Activated CD4-positive, alpha-beta memory T cell treated with anti-CD3 and anti-CD28 coated beads for 36 hours (primary cell): ENCODE measurements at places on chromosomes 2 and 18. TPM values are rescaled to one million over a fixed set of nuclear protein-coding genes. Genes with fewer than 3 reads are reported as not detected.

Gene SIX3
- total RNA-seq, result not detected

Gene ABHD1
- total RNA-seq, result 0.29 TPM

Gene CTAGE1
- not detected for total RNA-seq

Gene RNF152
- 0.12 TPM for total RNA-seq

Gene KDSR
- 77.2 TPM for total RNA-seq

GRCh38 chr18:70454704-70455322 is 166.0 kb downstream of the SOCS6 start:
- H3K27me3 ChIP-seq, result peaks cover 3% of the 10 kb centered on the region
- peak; percentile 27 for DNase-seq
- H3K36me3 ChIP-seq, result no peaks in the 10 kb centered on the region
- no peaks in the 10 kb centered on the region for H3K4me1 ChIP-seq
- no peak overlapping the region for H3K4me3 ChIP-seq
- no peak overlapping the region for H3K27ac ChIP-seq

DNA sequence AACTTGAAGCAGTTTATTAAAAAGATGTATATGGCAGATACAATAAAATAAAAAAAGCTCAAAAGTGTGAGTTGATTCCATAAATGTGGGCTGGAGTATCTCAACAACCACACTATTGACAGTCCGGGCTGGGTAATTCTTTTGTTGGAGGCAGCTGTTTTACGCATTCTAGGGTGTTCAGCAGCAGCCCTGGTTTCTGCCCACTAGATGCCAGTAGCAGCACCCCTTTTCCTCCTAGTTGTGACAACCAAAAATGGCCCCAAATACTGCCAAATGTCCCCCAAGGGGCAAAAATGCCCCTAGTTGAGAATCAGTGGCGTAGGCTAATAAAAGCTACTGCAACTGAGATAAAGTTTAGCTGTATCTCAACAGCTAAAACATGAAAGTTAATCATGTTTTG is 44.8 kb downstream of the CHMP3 start:
- peaks cover 5% of the 10 kb centered on the region for H3K36me3 ChIP-seq
- no peaks in the 10 kb centered on the region for H3K27me3 ChIP-seq
- peak; percentile 37 for DNase-seq
- H3K4me3 ChIP-seq, result no peak overlapping the region

DNA sequence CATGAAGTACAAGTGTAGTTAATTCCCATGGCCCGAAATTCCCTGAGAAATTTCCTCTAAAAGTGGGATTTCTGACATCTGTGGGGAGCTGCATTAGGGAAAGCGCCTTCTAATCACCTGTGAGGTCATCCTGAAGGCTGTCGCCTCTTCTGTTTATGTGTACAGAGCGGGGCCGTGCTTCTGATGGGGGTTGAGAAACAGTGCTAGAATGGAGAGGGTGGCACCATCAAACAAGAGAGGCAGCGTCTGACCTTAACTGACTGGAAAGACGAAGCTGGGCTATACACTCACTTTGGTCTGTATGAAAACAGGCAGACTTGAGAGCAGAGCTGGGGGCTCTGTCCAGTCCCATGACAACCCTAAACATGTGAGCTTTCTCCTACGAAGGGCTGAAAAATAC is 44.2 kb upstream of the DNMT3A start:
- H3K27ac ChIP-seq, result no peak overlapping the region
- no peaks in the 10 kb centered on the region for H3K27me3 ChIP-seq
- H3K4me1 ChIP-seq, result no peaks in the 10 kb centered on the region
- no peak for DNase-seq
- H3K36me3 ChIP-seq, result no peaks in the 10 kb centered on the region
- H3K4me3 ChIP-seq, result no peak overlapping the region

GRCh38 chr2:237931205-237931721 is 35.6 kb upstream of the UBE2F start:
- no peaks in the 10 kb centered on the region for H3K36me3 ChIP-seq
- DNase-seq, result no peak
- H3K27ac ChIP-seq, result no peak overlapping the region
- H3K4me3 ChIP-seq, result no peak overlapping the region
- H3K4me1 ChIP-seq, result peaks cover 16% of the 10 kb centered on the region

DNA sequence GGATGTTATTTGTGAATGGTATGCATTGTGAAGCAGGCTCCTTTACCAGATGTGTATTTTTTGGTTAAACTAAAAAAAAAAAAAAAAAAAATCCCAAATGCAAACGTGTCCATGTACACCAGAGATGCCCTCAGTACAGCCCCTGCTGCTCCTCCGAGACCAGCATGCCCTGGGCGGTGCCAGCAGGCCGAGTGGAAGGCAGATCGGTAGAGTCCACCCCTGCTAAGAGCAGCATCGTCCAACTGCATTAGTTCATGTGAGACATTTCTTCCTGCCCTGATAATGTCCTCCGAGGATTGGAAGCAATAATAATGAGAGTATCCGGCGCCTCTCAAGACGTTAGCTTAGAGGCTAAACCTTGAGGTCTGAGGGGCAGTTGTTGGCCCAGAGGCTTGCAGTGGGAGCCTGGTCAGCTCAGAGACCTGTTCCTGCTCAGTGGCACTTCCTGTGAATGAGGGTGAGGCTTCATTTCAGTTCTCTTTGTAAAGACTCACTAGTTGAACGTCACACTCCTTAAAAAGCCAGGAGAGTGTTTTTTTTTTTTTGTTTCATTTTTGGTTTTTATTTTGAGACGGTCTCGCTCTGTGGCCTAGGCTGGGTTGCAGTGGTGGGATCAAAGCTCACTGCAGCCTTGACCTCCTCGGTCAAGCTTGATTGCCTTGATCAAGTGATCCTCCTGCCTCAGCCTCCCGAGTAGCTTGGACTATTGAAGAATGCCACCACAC is 5.6 kb downstream of the SLC66A3 start:
- peak; percentile 42 for DNase-seq
- H3K27me3 ChIP-seq, result no peaks in the 10 kb centered on the region
- H3K27ac ChIP-seq, result peak overlapping the region; percentile 89
- peaks cover 21% of the 10 kb centered on the region for H3K4me1 ChIP-seq

- no peaks in the 10 kb centered on the region for H3K27me3 ChIP-seq
- DNase-seq, result no peak
- no peak overlapping the region for H3K27ac ChIP-seq
- H3K4me1 ChIP-seq, result peaks cover 11% of the 10 kb centered on the region
- peaks cover 9% of the 10 kb centered on the region for H3K36me3 ChIP-seq
Measured at GRCh38 chr2:15554525-15555218, 6.5 kb downstream of the NBAS start.

DNA sequence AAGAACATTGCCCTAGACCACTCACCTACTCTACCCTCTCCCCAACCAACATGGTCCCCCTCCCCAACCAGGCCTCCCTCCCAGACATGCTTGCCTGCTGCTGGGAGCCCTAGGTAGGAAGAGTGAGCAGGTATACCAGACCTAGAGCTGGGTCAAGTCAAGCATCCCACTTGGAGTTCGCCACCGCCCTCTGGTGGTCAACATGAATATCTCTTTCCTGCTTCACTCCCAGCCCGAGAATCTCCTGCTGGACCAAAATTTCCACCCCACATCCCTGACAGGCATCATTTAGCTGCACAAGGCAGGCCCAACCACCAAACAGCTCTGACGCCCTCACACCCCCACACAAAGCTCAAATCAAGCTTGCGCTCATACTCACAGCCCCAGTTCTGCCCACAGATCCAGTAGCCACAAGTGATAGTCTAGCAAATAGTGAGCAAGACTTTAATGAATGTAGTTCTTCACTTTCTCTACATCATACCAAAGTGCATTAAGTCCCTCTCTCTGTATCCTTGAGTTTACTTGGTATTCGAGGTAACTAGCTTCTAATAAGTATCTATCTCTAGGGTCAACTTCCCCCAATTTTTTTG is 116.0 kb downstream of the TNS1 start:
- H3K36me3 ChIP-seq, result no peaks in the 10 kb centered on the region
- H3K27me3 ChIP-seq, result peaks cover 2% of the 10 kb centered on the region
- H3K4me3 ChIP-seq, result no peak overlapping the region

DNA sequence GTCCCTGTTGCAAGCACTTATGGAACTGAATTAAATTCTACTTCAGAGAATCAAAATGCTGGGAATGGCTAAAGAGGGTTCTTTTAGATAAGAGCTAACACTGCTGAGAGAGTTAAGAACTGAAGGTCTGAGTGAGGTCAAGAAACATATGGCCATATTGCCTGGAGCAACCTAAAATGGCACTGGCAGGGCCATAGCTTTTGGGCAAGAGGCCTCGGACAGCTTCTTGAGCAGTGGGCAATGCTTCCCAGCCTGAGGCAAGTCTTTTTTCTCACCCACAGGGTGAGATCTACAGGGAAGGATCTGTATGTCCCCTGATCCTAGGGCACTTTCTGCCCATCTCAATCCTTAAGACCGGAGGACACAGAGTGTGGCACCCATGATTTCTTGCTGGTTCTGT is 244.6 kb upstream of the NT5C1B start:
- DNase-seq, result no peak
- no peak overlapping the region for H3K4me3 ChIP-seq
- no peak overlapping the region for H3K27ac ChIP-seq
- H3K36me3 ChIP-seq, result no peaks in the 10 kb centered on the region
- H3K4me1 ChIP-seq, result no peaks in the 10 kb centered on the region
- H3K27me3 ChIP-seq, result no peaks in the 10 kb centered on the region

DNA sequence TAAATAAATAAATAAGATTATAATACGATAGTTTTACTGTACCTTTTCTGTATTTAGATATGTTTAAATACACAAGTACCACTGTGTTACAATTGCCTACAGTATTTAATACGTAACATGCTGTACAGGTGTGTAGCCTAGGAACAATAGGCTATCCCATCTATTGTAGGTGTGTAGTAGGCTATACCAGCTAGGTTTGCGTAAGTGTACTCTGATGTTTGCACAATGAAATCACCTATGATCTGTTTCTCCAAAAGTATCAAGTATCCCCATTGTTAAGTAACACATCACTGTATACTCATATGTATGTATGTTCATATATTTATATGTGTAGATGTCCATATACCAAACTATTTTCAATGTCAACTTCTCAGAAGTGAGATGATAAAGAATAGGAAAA is 118.2 kb upstream of the RND3 start:
- no peak overlapping the region for H3K27ac ChIP-seq
- no peaks in the 10 kb centered on the region for H3K27me3 ChIP-seq
- H3K4me3 ChIP-seq, result no peak overlapping the region
- no peaks in the 10 kb centered on the region for H3K36me3 ChIP-seq
- DNase-seq, result no peak

GRCh38 chr2:65396348-65397026 is 35.9 kb downstream of the SPRED2 start:
- H3K27ac ChIP-seq, result no peak overlapping the region
- peaks cover 7% of the 10 kb centered on the region for H3K4me1 ChIP-seq
- no peak for DNase-seq
- no peak overlapping the region for H3K4me3 ChIP-seq
- H3K27me3 ChIP-seq, result peaks cover 2% of the 10 kb centered on the region

GRCh38 chr2:48306409-48307284 is 223.3 kb upstream of the STON1 start:
- H3K4me3 ChIP-seq, result no peak overlapping the region
- H3K36me3 ChIP-seq, result peaks cover 15% of the 10 kb centered on the region
- no peak for DNase-seq
- H3K4me1 ChIP-seq, result no peaks in the 10 kb centered on the region

GRCh38 chr18:70332694-70333093 is 43.8 kb downstream of the SOCS6 start:
- no peak for DNase-seq
- H3K4me3 ChIP-seq, result no peak overlapping the region
- no peaks in the 10 kb centered on the region for H3K4me1 ChIP-seq
- H3K36me3 ChIP-seq, result no peaks in the 10 kb centered on the region
- H3K27ac ChIP-seq, result no peak overlapping the region
- H3K27me3 ChIP-seq, result no peaks in the 10 kb centered on the region

DNA sequence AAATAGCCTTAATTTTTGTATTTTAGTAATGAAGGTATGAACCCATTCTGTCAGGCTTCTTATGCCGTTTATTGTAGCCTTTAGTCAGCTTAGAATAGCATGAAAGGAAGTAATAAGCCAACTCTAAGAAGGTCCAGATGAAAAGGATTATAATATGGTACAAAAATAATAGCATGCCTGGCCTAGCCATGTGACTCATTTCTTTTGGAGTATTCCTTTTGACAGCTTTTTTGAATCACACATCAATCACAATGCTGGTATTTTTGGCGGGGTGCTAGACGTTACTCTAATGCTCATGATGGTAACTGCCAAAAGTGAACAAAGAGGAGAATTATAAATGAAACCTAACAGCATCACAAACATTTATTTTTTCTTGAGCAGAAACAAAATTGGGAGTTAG is 19.9 kb downstream of the FMNL2 start:
- no peaks in the 10 kb centered on the region for H3K4me1 ChIP-seq
- H3K36me3 ChIP-seq, result no peaks in the 10 kb centered on the region
- H3K27me3 ChIP-seq, result peaks cover 3% of the 10 kb centered on the region
- no peak for DNase-seq
- H3K27ac ChIP-seq, result no peak overlapping the region

GRCh38 chr2:66303471-66303870 is 131.5 kb upstream of the MEIS1 start:
- H3K27ac ChIP-seq, result no peak overlapping the region
- no peak overlapping the region for H3K4me3 ChIP-seq
- H3K27me3 ChIP-seq, result no peaks in the 10 kb centered on the region
- no peaks in the 10 kb centered on the region for H3K4me1 ChIP-seq
- no peak for DNase-seq
